PC-9 (cell line): ENCODE measurements at places on chromosomes 1 and 21.

DNA sequence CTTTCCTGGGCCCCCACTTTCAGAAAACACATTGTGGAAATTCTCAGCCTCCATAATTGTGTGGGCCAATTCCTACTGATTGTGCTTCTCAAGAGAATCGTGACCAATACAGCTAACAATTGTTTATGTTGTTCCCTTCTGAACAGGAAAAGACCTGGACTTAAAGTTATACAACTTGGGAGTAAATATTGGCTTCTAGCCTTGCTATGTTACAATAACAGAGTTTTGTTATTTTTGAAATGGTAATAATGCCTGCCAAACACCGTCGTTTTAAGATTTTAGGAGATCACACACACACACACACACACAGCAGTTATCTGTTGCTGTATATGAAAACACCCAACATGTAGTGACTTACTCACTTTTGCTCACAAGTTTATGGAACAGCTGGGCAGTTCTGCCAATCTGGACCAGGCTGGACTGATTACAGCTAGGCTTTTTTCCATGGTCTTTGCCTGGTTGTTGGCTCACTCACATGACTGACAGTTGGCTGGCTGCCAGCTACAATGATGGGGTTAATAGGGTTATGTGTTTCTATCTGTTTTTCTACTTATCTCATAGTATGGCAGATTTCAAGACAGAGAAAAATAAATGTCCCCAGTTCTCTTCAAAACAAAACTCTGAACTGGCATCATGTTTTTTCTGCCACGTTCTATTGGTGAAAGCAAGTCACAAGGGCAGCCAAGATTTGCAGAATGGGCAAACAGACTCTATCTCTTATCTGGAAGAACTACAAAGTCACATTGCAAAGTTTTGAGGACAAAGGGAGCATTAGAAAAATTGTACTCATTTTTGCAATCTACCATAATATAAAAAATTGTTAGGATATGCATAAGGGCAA, 447.5 kb downstream of the NEGR1 start:
- no peaks in the 10 kb centered on the region for H3K4me1 ChIP-seq
- H3K4me3 ChIP-seq: no peak overlapping the region
- H3K27ac ChIP-seq: no peak overlapping the region
- no peak for DNase-seq
- H3K27me3 ChIP-seq: no peaks in the 10 kb centered on the region

GRCh38 chr1:79704067-79704466, 697.5 kb upstream of the ADGRL4 start:
- H3K4me3 ChIP-seq: no peak overlapping the region
- H3K27me3 ChIP-seq: no peaks in the 10 kb centered on the region
- no peaks in the 10 kb centered on the region for H3K36me3 ChIP-seq
- H3K27ac ChIP-seq: no peak overlapping the region

DNA sequence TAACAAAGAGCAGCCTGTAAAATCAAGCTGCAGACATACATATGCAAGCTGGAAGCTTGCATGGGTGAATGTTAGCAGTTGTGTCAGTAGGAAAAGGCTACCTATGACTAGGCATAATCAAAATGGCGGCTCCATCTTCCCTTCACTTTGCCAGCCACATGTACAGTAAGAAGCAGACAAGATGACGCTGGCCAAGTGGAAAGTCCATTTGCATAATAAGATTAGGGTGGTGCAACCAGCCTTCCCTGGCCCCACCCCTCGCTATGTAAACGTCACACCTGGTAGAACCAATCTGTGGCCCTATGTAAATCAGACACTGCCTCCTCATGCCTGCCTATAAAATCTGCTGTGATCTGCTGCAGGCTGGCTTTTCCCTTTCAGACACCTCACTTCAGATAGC, 171.9 kb upstream of the USP25 start:
- no peaks in the 10 kb centered on the region for H3K36me3 ChIP-seq
- no peak overlapping the region for H3K4me3 ChIP-seq
- H3K4me1 ChIP-seq: no peaks in the 10 kb centered on the region
- no peaks in the 10 kb centered on the region for H3K27me3 ChIP-seq
- no peak overlapping the region for H3K27ac ChIP-seq

- H3K4me1 ChIP-seq: no peaks in the 10 kb centered on the region
- no peaks in the 10 kb centered on the region for H3K36me3 ChIP-seq
- no peak for DNase-seq
- H3K4me3 ChIP-seq: no peak overlapping the region
- H3K27ac ChIP-seq: no peak overlapping the region
- H3K27me3 ChIP-seq: peaks cover 49% of the 10 kb centered on the region
Observed at GRCh38 chr1:18641005-18641941, 10.6 kb downstream of the PAX7 start.
